SIG-M5 (cell line): ENCODE measurements at places on chromosomes 2 and 18.

GRCh38 chr18:77062518-77063003 lies 70.0 kb downstream of the MBP start:
- no peak for DNase-seq

- no peak for DNase-seq
Measured at GRCh38 chr2:196431957-196432356, 207.6 kb upstream of the CCDC150 start.

- no peak for DNase-seq
Measured at GRCh38 chr2:204477358-204477950, 67.8 kb upstream of the PARD3B start.

GRCh38 chr2:168700615-168701245 lies 101.7 kb upstream of the NOSTRIN start:
- DNase-seq: no peak

- DNase-seq: no peak
Measured at GRCh38 chr18:67406714-67407113, 109.8 kb downstream of the DSEL start.

- no peak for DNase-seq
Measured at GRCh38 chr18:55219059-55219458, 259.8 kb upstream of the CCDC68 start.

- DNase-seq: no peak
Measured at GRCh38 chr2:67871686-67872412, 191.0 kb downstream of the C1D start.

DNA sequence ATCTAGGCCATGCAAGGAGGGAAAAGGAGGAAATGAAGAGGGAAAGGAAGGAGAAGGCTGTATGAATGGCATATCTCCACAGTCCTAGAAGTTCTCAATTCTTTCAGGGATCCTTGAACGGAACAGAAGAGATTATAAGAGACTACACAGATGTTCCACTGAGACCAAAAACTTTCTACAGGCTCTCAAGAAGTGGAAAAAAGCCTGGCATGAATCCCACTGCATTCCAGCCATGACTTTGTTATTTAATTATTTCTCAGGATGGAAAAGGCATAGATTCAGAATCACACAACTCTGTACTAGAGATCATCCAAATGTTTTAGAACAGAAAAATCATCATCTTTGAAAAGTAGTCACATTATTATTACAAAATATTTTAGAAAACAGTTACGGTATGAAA lies 131.7 kb upstream of the CDH20 start:
- DNase-seq: no peak

- no peak for DNase-seq
Measured at GRCh38 chr2:196504788-196505187, 134.7 kb upstream of the CCDC150 start.

- no peak for DNase-seq
Measured at GRCh38 chr2:179898873-179899272, 37.5 kb upstream of the ZNF385B start.

- DNase-seq: no peak
Measured at GRCh38 chr2:109069331-109070194, 59.4 kb upstream of the SH3RF3 start.

DNA sequence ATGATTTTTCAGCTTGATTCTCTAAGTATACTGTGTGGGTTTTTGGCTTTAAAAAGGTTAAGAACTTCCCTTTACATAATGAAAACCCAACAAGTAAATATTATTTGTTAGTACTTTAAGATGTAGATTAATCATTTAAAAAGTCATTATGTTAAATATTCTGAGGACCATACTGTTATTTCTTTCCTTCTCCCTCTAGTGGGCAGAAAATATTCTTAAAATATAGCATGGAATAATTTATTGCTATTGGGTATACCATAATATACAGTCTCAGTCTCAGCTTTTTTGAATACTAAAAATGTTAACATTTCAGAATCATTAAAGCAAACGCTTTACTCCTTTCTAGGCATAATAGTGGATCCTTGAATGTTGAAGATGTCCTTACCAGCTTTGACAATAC lies 28.1 kb downstream of the CAMKMT start:
- no peak for DNase-seq

DNA sequence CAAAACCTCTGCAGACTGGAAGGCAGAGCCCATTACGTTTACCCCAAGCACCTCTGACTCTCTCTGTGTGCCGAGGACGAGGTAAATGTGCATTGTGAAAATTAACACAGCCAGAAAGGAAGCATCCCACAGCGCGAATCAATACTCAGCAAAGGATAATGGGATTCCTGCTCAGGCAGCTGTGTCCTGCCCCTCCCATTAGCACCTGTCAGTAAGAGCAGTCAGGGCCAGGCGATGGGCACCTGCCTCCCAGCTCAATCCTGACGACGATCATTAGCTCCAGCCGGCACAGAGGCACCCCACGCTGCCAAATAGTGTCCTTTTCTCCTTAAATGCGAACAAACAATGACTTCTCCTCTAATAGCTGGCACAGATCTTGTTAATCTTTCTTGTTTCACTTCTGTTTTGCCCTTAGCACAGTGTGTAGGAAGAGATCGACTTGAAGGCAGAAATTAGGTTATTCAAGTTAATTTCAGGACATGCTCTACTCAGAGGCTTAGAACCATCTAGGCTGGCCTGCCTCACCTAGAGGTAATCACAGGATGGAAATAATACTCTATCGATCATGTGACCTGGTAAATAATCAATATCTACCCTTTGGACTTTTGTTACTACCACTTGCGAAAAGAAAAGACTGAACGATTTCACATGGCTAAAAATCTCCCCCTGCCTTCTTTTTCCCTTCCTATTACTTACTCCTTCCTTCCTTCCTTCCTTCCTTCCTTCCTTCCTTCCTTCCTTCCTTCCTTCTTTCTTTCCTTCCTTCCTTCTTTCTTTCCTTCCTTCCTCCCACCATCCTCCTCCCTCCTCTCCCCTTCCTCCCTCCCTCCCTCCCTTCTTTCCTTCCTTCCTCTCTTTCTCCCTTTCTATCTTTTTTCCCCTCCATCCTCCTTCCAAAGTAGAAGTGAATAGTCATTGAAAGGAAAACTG lies 487.9 kb upstream of the ID2 start:
- DNase-seq: no peak

DNA sequence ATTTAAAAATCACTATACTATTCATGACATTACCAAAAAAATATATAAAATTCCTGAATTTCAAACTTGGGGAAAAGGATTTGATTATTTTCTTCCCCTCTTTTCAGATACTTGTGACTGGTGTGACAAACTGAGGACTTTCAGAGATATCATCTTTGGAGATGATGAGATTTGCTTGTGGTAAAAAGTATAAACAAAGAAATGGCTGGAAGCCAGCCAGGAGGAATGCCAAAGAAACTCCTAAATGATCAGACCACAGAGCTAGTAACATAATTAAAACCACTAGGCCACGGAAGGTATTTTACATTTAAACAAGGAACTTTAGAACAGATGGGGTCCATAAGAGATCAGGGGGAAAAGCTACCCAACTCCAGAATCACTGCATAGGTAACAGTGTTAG lies 58.7 kb downstream of the PIGN start:
- no peak for DNase-seq

DNA sequence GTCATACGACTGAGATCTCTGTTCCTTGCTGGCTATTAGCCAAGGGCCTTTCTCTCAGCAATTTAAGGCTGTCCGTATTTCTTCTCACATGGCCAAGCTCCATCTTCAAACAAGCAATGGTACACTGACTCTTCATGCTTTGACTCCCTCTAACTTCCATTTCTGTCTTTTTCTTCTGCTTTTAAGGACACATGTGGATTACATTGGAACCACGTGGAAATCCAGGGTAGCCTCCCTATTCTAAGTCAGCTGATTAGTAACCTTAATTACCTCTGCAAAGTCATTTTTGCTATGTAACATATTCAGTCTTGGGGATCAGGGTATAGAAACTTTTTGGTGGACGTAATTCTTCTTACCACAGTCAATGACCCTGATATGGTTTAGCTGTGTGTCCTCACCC lies 41.5 kb upstream of the ZNF396 start:
- DNase-seq: no peak

- DNase-seq: peak; percentile 42
Measured at GRCh38 chr2:218261423-218262236, 815 bp downstream of the GPBAR1 start.

GRCh38 chr2:232539298-232540231 lies at the start of gene CHRNG:
CHRNG (plus strand) TSS chr2:232539692; CDS start chr2:232539748, 56 bp downstream.
- DNase-seq: no peak

- no peak for DNase-seq
Measured at GRCh38 chr2:207692206-207693065, 19.0 kb upstream of the CCNYL1 start.

DNA sequence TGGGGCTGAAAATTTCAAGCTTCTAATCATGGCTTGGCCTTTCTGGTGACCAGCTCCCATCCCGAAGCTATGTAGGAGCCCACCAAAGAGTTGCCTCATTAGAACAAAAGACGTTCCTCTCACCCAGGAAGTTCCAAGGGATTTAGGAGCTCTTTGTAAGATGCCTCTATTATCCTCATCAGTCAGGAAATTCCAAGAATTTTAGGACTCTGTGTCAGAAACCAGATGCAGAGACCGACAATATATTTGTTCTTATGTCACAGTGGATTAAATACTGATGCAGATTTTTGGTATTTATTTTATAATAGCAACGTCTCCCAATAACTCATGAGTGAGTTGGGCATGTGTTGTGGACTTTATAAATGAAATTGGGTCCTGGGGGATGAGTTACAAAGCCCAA lies 91.8 kb upstream of the SKOR2 start:
- DNase-seq: no peak

DNA sequence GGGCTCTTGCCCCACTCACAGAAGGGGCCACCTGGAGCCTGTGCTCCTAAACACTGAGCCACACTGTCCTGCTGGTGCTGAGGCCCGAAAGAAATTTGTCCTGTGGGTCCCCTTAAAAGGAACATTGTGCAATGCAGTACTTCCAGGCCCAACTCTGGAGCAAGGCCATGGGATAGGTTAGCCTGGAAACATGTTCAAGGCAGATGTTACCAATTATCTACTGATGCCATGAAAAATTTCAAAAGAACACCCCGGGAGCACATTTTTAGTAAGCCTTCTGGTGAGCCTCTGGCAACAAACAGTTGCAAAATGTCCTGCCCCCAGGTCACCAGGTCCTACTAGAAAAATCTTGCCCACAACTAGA lies 12.3 kb upstream of the PTMA start:
- DNase-seq: no peak
